ENCODE measurements at places on chromosomes 12 and 14. TPM values are rescaled to one million over a fixed set of nuclear protein-coding genes. Genes with fewer than 3 reads are reported as not detected.

DNA sequence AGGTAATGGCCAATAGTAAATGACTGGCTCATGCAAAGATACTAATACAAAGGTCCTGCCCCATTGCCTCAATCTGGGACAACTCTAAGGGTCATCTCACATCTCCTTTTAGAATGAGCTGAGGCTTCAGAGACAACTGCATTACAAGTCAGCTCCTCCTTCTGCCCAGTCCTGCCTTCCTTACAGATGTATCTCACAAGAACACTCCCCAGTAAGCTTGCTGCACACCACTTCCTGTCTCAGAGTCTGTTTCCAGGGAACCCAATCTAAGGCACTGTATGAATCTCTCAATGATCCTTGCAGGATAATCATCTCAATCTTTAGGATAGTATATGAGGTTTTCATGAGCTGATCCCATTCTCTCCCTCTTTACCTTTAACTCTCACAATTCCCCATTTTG, 57.8 kb upstream of the ZDHHC17 start:
- H3K4me3 ChIP-seq: no peak overlapping the region
- no peak overlapping the region for H3K27ac ChIP-seq
- H3K36me3 ChIP-seq: no peaks in the 10 kb centered on the region
- H3K27me3 ChIP-seq: no peaks in the 10 kb centered on the region
- H3K4me1 ChIP-seq: no peaks in the 10 kb centered on the region

DNA sequence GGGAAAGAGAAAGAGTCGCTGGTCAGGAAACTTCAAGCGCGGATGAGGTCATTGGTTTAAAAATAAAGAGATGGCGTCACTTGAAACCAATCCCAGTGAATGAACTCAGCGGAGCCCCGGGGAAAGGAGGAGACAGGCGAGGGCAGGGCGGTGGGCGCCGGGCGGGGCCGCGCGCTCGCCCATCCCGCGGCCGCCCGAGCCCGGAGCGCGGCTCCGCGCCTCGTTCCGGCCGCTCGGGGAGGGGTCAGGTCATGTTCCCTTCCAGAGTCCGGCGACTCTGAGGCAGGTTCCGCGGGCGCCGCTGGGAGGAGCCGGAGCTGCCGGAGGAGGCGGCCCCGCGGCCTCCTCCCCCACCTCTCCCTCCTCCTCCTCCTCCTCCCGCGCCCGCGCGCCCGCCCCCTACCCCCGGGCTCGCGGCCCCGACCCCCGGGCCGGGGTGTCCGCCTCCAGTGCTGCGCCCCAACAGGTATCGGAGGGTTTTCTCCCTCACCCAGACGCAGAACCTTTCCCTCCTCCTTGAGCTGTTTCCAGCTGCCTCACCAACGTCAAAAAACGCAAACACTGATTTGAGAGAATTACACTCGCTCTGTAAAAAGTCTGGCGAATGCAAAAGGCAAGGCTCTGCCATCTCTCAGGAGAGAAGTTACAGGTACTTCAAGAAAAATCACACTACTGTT, at the start of gene DUSP16:
TSS of gene DUSP16 (minus strand) at position 279 of the 677 bp plus-strand sequence. CDS start 41,765 bp downstream, outside the sequence.
- H3K36me3 ChIP-seq: no peaks in the 10 kb centered on the region
- no peaks in the 10 kb centered on the region for H3K27me3 ChIP-seq
- H3K27ac ChIP-seq: peak within 1 kb of the TSS; percentile 98
- DNase-seq: peak; percentile 79
- H3K4me3 ChIP-seq: peak within 1 kb of the TSS; percentile 60
- no peaks in the 10 kb centered on the region for H3K4me1 ChIP-seq

GRCh38 chr14:99781091-99781490, 12.1 kb upstream of the EML1 start:
- no peak overlapping the region for H3K4me3 ChIP-seq
- H3K36me3 ChIP-seq: no peaks in the 10 kb centered on the region
- H3K4me1 ChIP-seq: peaks cover 12% of the 10 kb centered on the region
- no peak for DNase-seq

DNA sequence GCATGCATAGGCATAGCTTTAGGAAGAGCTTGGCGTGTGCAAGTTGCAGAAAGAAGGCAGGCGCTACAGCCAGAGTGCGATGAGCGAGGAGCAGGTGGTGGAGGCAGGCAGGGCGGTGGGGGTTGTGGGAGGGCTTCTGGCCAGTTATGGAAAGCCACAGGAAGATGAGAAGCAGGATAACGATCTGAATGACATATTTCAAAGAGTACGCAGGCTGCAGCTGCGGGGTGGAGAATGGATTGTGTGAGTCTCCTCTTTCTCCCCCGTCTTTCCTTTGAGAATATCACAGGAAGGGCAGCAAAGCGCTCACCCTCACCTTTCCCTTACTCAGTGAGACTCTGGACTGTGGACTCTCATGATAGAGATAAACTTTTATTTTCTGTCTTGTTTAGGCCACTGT, 48.7 kb upstream of the PLXNC1 start:
- DNase-seq: no peak
- H3K27ac ChIP-seq: no peak overlapping the region
- no peaks in the 10 kb centered on the region for H3K36me3 ChIP-seq
- no peak overlapping the region for H3K4me3 ChIP-seq

GRCh38 chr12:109160873-109161272, 44.5 kb downstream of the ACACB start:
- peaks cover 4% of the 10 kb centered on the region for H3K36me3 ChIP-seq
- no peaks in the 10 kb centered on the region for H3K27me3 ChIP-seq
- H3K27ac ChIP-seq: peak overlapping the region; percentile 15
- H3K4me3 ChIP-seq: no peak overlapping the region
- peaks cover 12% of the 10 kb centered on the region for H3K4me1 ChIP-seq
- DNase-seq: no peak

DNA sequence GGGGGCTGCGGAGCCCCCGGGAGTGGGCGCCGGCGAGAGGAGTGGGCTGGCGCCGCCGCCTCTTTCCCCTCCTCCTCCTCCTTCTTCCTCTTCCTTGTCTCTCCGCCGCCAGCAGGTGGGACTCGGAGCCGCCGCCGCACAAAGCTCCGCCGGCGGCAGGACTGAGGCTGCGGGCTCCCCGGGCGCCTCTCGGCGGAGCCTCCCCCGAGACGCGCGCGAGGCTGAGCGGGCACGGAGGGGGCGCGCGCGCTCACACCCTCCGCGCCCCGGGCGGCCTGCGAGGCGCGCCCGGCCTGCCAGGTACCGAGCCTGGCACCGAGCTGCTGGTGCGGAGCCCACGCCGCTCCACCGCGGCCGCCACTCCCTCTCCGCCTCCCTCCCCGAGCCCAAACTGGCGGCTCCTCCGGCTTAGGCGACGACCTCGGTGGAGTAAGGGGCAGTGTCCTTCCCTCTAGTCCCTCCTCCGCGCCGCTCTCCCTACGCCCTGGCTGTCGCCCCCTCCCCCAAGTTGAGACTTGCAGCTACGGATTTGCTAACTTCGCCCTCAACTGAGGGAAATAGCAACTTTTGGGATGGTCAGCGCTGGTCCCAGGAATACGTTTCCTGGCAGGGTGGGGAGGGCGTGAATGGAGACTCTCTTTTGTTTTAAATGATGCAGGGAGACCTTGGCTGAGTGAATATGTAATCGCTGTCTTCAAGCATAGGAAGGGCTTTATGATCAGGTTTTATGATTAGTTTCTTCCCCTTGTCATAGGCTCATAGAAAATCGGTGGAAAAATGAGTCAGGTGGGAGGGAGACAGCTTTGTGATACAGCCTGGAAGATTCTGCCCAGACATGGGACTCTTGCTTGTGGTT, 199.5 kb upstream of the CAND1 start:
- peak overlapping the region; percentile 70 for H3K4me3 ChIP-seq
- H3K27ac ChIP-seq: no peak overlapping the region
- DNase-seq: no peak
- H3K36me3 ChIP-seq: no peaks in the 10 kb centered on the region
- peaks cover 12% of the 10 kb centered on the region for H3K4me1 ChIP-seq
- H3K27me3 ChIP-seq: peaks cover 2% of the 10 kb centered on the region

DNA sequence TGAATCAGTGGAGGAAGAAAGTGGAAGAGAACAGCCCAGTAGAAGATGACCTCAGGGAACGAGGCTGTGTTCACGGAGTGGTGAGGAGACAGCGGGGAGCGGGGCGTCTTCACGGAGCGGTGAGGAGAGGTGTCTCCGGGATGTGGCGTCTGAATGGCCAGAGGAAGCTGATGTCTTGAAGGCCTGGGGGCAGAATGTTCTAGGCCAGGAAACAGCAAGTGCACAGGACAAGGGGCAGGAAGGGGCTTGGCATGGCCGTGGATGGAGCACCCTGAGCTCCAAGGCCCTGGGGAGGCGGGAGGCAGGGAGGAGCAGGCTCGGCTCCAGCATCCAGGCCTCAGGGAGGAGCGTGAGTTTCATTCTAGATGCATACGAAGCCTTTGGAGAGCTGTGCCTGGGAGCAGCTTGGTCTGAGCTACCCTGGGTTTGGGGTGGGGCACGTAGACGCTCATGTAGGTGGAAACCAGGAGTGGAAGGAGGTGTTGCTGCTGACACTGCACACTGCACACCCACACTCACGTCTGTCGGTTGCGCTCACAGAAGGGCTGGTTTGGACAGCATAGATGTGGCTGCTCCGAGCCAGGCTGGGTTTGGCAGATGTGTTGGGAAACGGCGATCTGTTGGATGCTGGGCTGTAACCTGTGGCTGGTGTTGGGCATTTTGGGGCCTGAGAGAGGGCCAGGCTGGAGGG, 131.6 kb downstream of the ADGRD1 start:
- no peak for DNase-seq
- H3K27ac ChIP-seq: no peak overlapping the region
- no peaks in the 10 kb centered on the region for H3K36me3 ChIP-seq

DNA sequence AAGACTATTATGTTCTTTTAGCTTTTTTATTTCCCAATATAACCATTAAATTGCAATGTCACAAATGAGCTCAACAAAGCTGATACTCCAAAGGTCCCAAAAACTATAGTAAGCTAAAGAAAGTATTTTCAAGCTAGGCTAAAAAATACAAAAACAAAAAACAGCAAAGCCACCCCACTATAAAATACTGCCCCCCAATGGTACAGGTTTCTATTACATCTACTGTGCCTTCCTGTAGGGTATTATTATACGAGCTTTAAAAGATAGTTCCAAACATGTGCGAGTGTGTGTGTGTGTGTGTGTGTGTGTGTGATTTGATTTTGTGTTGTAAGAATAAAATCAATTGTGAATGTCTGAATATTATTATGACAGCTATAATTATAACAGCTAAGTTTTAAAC, 1.1 kb downstream of the IFNG start:
- H3K36me3 ChIP-seq: no peaks in the 10 kb centered on the region
- H3K4me1 ChIP-seq: no peaks in the 10 kb centered on the region

DNA sequence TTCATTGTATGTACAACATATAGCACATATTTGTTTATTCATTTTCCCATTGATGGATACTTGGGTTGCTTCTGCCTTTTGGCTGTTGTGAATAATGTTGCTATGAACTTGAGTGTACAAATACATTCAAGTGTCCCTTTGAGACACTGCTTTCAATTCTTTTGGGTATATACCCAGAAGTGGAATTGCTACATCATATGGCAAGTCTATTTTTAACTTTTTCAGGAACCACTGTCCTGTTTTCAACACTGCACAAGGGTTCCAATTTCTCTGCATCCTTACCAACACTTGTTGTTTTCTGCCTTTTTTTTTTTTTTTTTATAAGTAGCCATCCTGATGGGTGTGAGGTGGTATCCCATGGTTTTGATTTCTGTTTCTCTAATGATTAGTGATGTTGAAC, 15.9 kb downstream of the RBMS2 start:
- H3K4me3 ChIP-seq: no peak overlapping the region
- H3K4me1 ChIP-seq: no peaks in the 10 kb centered on the region
- DNase-seq: no peak
- no peak overlapping the region for H3K27ac ChIP-seq

- H3K4me3 ChIP-seq: no peak overlapping the region
- H3K36me3 ChIP-seq: no peaks in the 10 kb centered on the region
- peaks cover 2% of the 10 kb centered on the region for H3K27me3 ChIP-seq
- H3K27ac ChIP-seq: no peak overlapping the region
- no peak for DNase-seq
- no peaks in the 10 kb centered on the region for H3K4me1 ChIP-seq
Measured at GRCh38 chr14:100669468-100669867, 57.2 kb upstream of the DLK1 start.

DNA sequence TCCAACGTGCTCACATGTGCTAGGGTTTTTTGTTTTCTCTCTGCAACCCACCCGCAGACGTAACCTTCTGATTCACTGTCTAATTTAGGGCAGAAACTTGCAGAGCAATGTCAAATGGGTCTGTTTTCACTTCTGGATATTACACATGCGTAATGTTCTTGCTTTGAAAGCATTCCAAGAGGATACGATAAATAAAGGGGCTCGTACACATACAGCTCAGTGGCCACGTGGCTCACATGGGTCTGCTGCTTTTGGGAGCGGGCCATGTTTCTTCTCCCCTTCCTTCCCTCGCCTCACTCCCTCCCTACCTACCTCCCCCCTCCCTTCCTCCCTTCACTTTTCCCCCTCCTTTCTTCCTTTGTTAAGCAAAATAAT, 23.4 kb downstream of the CACNA1C start:
- no peak overlapping the region for H3K27ac ChIP-seq
- DNase-seq: no peak
- H3K4me1 ChIP-seq: no peaks in the 10 kb centered on the region

The PRICKLE1 gene
- 5.7 TPM for total RNA-seq

The ZNF219 gene
- total RNA-seq: 4.7 TPM

The TMEM63C gene
- 1.6 TPM for total RNA-seq

The CCDC175 gene
- not detected for total RNA-seq

The C14orf132 gene
- 1.9 TPM for total RNA-seq
